ENCODE measurements at places on chromosomes 5 and 9.
A peak's percentile ranks its signal among the peaks of the same experiment; 100 is the strongest.

DNA sequence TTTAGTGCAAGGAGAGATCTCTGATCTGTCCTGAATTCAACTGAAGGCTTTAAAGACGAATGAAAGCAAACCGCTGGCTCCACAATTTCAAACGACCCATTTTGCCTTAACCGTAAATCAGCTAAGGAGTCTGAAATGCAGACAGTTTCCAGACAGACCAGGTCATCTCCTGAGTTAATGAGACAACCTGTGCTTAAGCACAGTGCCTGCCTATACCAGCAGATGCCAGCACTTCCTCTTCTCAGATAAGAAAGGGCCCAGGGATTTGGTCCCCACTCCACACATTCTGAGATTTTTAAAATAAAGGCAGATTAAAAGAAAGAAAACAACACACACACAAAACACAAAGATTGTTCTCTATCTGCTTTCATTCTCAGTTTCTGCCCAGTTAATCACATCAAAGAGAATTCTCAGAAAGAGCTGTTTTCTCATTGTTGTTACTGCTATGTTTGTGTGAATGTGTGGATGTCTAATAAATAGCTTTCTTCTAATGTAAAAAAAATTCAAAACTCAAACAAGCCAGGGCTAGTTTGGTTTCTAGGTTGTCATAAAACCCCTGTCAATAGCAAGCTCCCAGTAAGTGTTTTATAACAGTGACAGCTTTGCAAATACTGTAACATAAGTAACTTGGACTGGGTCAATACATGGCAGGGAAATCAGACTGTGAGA, 157.7 kb upstream of the SLC24A2 start:
- peak; percentile 71 for DNase-seq

- DNase-seq: no peak
Observed at GRCh38 chr5:142141463-142141862, 32.9 kb downstream of the NDFIP1 start.

DNA sequence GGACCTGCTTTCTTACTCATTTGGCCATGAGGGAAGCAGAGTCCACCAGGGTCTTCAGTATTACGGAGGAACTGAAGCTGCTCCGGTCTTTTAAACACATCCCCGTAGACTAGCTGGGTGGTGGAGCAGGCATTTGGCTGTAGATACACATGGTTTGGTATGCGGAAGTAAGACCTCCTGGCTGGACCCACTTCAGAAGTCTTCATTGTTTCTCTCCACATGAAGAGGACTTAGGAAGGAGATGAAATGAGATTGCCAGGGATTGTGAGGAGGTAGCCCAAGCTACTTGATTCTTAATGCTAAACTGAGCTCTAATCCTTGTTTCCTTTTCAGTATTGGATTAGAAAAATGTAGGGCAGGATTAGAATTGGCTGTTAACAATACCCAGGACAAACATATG, 32.9 kb downstream of the STXBP1 start:
- DNase-seq: no peak

DNA sequence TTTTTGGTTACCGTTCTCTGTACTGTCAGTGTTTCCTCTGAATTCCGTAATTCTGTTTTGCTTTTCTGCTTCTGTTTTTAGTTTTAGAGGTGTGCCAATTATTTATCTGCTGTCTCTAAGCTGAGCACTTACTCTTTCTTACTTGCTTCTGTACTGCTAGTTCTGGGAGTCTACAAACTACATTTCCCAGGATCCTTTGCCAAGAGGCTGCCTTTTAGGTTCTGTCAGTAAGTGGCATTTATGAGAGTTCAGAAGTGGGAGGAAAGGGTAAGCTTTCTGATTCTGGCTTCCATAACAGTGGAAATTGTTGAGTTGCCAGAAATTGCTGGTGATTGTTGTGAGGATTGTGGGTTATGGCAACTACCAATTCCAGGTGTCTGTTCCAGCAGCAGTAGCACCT, 102.4 kb downstream of the OSTF1 start:
- DNase-seq: no peak

DNA sequence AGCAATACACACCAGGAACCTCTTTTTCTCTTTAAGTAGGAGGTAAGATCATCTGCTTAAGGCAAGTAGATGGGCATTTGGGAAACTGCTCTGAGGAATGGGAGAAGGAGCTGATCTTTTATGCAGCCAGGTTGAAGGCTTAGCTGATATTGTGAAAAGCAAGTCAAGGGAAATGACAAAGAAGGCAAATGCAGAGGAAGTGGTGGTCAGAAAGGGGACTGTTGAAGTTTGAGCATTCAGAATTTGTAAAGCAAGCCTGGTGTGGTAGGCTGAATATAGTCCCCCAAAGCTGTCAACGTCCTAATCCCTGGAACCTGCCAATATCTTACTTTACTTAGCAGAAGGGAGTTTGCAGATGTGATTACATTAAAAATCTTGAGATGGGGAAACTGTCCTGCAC, 128.9 kb downstream of the ADAMTS12 start:
- DNase-seq: no peak

DNA sequence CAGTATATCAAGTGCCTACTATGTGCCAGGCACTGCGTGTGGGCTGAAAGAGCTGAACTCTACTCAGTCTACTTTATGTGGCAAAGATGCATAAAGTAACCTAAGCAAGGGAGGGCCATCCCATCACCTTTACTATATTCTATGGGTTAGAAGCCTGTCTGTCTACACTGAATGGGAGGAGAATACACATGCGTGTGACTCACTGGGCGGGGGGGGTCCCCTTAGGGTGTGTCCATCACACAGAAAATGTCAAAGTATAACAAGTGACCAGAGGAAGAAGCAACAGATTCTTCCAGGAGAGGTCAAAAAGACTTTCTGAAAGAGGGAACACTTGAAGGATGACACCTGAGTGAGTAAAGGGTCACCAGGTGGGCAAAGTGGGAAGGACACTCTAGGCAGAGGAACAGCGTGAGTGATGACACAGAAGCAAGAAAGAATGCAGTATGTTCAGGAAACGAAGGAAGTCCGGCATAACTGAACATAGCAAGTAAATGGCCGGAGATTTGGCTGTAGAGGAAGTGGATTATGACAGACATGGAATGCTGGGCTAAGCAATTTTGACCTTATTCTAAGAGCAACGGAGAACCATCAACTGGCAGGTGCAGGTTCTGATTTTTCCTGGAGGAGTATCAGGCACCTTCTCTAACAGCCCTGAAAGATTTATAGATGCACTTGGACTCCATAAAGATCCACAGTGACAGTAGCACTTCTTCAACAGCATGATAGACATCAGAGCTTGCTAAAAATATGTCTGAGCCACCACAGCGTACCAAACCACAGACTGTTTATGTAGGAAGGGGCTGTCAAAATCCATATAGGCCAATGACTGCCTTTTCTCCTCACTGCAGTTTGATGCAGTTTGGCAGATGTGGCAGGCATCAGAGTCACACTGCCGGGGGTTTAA, 8.0 kb upstream of the WHRN start:
- no peak for DNase-seq

- DNase-seq: no peak
Observed at GRCh38 chr5:141909212-141909611, 14.5 kb upstream of the DELE1 start.

GRCh38 chr5:111772456-111773122, 15.6 kb upstream of the NREP start:
- no peak for DNase-seq

DNA sequence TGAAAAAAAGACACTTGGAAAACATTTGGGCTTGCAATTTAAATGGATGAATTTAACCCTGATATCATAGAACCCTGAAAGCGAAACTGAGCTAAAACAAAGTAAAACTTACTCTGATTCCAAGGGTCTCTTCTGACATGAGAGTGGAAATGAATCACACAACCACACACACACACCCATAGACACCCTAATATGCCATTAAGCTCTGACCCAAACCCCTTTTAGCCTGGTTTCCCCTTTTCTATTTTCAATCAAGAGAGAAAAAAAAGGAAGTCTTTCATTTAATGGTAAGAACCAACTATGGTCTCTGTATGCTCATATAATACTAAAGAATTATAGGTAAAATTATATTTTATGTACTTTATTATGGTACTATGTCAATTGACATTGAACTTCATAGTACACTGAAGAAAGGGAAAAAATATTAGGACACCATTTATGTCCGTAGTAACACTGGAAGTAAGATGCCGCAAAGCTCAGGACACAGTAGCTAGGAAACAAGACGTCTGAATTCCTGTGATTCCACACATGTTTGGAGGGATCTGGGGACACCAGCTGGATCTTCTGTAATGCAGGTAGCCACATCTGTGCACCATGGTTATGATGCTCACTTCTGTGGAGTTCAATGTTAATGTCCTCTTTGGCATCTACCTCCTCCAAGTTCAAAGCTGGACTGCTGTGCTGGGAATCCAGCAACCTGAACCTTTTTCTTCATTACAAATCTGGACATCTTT, 95.8 kb downstream of the PCSK1 start:
- DNase-seq: no peak

DNA sequence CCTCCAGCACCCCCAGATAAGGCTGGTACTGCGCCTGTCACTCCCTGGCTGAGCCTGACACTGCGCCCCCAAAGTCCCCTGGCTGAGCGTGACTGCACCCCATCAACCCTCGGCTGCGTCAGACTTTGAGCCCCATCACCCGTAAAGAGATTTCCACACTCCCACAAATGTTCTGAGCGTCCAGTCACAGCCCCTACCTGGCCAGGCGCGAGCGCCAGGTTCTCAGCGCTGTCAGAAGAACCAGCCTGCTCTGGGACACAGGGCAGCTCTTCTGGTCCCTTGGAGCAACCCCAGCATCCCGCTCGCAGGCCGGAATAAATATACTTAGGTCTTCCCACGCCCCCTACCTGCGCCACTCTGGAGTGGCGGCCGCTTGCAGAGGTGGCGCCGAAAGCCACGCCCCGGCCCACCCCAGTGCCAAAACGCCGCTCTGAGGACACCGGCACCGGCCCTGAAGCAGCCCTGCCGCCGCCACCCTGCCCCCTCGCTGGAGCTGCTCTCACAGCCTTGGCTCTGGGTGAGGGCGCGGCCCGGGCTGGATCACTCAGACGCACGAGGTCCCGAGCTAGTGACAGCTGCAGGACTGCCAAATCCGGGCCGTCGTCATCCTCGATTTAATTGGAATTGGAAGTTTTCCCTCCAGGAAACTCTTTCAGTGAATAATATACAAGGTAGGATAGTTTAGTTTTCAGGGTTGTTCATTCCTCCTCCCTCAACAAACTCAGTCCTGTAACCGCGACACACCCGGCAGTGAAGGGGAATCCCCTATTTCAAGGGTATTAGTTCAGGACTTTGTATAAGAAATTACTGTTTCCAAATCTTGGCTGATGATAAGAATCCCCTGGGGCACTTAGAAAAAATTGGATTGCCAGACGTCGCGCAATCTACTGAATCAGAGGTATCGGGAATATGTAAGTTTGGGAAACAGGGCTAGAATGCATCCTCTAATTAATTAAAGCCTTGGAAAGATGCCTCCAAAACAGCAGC, 1.2 kb upstream of the CEMIP2 start:
- peak; percentile 39 for DNase-seq

- peak; percentile 44 for DNase-seq
Observed at GRCh38 chr5:93062548-93062947, 518.5 kb downstream of the NR2F1-AS1 start.
